ENCODE measurements at places on chromosomes 5 and 9. TPM values are rescaled to one million over a fixed set of nuclear protein-coding genes. Genes with fewer than 3 reads are reported as not detected.

The SLC45A2 gene
- not detected for total RNA-seq

The F12 gene
- 8.5 TPM for total RNA-seq

The CARD9 gene
- 0.43 TPM for total RNA-seq

DNA sequence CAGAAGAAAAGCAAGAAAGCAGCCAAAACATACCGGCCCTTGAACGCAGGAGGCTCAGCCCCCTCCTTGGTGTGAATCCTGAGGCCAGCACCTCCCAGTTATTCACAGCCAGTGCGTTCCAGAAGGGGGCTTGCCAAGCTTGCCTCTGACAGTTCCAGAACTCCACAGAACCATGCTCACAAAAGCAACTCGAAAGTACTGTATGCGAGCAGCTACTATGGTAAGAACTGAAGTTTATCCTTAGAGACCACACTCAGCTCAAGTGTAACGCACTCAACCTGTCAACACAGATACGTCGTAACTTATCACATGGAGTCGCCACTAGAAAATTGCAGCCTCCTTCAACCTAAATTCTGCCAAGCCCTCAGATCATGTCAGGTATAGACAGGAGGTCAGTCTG is 1.4 kb downstream of the UBAC1 start:
- DNase-seq, result no peak

The IL11RA gene
- 6.2 TPM for total RNA-seq
